ENCODE measurements at places on chromosomes 6 and 20.

- DNase-seq = no peak
Measured at GRCh38 chr6:170460641-170461040, 92.5 kb downstream of the PSMB1 start.

DNA sequence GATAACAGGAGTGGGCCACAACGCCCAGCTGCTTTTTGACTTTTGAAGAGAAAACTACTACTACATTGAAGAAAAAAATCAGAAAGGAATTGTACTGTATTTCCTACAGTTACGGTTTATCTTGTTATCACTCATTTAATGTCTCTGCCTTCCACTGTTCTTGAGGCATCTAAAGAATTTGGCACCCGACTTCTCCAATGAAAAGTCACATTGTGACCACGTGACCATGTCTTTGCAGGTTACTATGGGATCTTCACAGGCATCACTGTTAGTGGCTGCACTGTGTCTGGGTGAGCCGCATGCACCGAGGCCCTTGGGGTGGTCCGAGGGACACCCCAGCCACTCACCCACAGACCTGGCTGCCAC is 26.8 kb downstream of the RRBP1 start:
- no peak for DNase-seq

DNA sequence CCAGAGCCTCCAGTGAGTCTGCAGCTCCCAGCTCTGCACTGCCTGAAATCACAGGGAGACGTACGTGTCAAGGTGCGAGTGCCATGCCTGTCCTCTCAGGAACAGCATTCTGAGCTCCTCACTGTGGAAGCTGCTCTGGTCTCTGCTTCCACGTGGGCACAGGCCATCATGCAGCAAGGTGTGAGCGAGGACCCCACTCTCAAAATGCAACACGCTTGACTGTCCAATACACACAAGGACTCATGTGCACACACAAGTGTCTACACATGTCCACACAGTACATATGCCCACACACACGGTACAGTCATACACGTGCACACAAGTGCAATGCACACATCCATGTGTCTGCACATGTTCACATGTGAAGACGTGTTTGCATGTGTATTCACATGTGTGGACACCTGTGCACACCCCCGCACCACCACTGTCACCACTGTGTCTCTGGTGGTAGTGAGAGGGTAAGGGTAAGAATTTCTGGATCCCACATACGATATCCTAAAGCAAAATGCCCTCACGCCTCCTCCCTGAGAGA is 260.5 kb downstream of the DLL1 start:
- no peak for DNase-seq

GRCh38 chr6:33112148-33112547 is 36.4 kb downstream of the HLA-DPB1 start:
- DNase-seq = no peak

All from CD8-positive, alpha-beta T cell (primary cell).